Right cardiac atrium (tissue), 5 donors: ENCODE measurements at places on chromosomes 7 and 10. TPM values are rescaled to one million over a fixed set of nuclear protein-coding genes. Genes with fewer than 3 reads are reported as not detected.

The SLC26A3 gene
- total RNA-seq: not detected

The SHH gene
- total RNA-seq: not detected

The GPER1 gene
- 4.8 TPM for total RNA-seq

The MCMBP gene
- total RNA-seq: 28.5 TPM

The ASB10 gene
- total RNA-seq: 21.0 TPM

The LRRC18 gene
- not detected for total RNA-seq

The HGF gene
- 3.9 TPM for total RNA-seq

The OR2A7 gene
- 0.40 TPM for total RNA-seq

The SEMA3E gene
- 0.21 TPM for total RNA-seq

The IGFBP1 gene
- total RNA-seq: not detected

The OLAH gene
- total RNA-seq: not detected

The ANKRD1 gene
- 1,154 TPM for total RNA-seq

The ANXA8L1 gene
- 0.41 TPM for total RNA-seq

The CREB5 gene
- 4.0 TPM for total RNA-seq

The C10orf71 gene
- total RNA-seq: 98.9 TPM

The MINDY4 gene
- total RNA-seq: 5.2 TPM

The FAM25A gene
- total RNA-seq: not detected

The RNF32 gene
- total RNA-seq: 0.59 TPM
